ENCODE measurements at places on chromosomes 13 and 19.
A peak's percentile ranks its signal among the peaks of the same experiment; 100 is the strongest.

- no peak for DNase-seq
Measured at GRCh38 chr19:33306853-33307792, 4.8 kb upstream of the CEBPA start.

GRCh38 chr13:88345171-88345847 is 674.1 kb downstream of the SLITRK5 start:
- DNase-seq = no peak

DNA sequence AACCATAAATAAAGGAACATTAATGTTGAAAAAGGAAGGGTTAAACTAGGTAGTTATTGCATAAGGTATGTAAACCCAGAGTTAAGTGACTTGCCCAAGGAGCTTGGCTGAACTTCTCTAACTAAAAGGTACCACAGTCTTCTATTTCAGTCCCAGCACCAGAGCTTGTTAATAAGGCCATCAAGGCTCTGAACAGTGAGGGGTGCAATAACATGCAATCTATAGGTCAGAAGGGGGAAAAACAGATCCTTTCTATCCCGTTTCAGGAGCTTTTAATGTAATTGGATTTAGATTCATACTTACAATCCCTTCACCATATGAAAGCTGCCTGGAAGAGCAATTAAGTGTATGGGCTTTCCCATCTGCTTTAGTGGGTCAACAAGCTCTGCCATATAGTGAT is 441.5 kb upstream of the SPRY2 start:
- DNase-seq = no peak

GRCh38 chr13:89925107-89925506 is 1422.4 kb upstream of the MIR17HG start:
- peak; percentile 23 for DNase-seq

DNA sequence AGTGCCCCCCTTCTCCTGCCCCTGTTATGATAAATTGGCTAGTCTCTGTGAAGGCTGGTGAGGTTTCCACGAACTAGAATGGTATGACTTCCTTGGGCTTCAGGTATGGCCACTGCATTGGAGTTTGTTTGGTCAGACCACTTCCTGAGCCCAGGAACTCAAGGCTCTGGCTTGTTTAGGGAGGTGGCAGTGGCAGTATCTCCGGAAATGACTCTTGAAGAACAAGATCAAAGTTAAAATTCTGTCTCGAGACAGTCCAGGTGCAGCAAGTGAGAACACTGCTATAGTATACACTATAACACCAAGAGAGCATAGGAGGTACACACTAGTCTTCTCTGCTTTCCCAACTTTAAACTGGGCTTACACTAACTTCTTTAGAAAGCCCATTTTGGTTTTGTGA is 309.1 kb downstream of the KLF12 start:
- DNase-seq = no peak

GRCh38 chr19:45354241-45354842 is 13.8 kb downstream of the KLC3 start:
- no peak for DNase-seq

DNA sequence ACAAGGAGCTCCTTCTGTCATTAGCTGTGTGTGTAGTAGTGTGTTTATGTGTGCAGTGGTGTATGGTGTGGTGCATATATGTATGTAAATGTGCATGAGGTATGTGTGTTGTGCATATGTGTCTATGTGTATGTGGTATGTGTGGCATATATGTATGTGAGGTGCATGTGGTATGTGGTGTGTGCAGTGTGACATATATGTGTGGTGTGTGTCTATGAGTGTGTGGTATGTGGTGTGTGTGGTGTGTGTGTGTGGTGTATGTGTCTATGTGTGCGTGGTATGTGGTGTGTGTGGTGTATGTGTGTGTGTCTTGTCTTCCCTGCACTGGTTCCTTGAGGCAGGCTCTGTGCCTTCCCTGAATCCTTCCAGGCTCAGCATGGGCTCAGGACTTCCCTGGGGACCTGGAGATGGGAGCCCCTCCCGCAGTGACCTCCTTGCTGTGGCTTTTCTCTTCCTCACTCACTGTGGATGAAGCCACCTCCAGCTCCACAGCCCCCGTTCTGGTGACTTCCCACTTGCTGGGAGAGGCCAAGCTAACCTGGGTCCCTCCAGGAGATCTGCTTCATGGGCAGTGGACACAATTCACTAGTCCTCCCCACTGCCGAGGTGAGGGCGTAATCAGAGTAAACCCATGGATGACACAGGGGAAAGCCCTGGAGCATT is 64.2 kb downstream of the CCDC70 start:
- DNase-seq = no peak

GRCh38 chr13:112969692-112970338 is 801 bp downstream of the MCF2L start:
- no peak for DNase-seq

- DNase-seq = no peak
Measured at GRCh38 chr19:2809387-2810140, 10.1 kb upstream of the ZNF554 start.

- no peak for DNase-seq
Measured at GRCh38 chr19:32464279-32464678, 58.7 kb downstream of the DPY19L3 start.

DNA sequence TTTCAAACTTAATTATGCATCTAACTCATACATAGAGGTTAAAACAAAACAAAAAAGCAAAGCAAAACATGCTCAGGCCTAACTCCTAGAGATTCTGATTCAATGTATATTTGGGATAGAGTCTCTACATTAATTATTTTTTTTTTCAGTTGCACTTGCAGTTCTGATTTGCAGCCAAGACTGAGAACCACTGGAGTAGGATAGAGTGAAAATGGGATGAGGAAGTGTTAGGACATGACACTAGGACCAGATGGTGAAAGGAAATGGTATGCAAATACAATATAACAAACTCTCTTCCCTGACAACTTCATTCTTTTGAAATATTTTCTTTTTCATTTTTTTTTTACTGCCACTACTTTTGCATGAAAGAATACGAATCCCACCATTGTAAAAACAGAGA is 1.8 kb downstream of the CCDC122 start:
- DNase-seq = peak; percentile 69

DNA sequence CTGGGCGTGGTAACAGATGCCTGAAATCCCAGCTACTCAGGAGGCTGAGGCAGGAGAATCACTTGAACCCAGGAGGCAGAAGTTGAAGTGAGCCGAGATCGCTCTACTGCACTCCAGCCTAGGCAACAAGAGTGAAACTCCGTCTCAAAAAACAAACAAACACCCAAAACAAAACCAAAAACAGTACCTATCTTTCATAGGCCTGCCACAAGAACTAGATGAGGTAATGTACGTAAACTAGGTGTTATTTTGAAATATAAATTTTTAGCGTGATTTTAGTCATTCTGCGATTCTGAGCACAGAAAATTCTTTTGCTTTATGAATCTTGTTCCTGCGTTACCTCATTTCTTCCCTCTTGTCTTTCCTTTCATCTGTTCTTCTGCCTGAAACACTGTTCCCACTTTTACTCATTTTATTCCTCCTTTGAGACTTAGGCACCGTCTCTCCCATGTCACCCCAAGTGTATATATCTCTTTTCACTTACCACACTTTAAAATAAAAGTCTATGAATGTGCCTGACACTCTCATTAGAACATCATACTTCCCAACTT is 238.2 kb upstream of the HTR2A start:
- no peak for DNase-seq

- no peak for DNase-seq
Measured at GRCh38 chr13:21033212-21033840, 28.1 kb downstream of the LATS2 start.

- peak; percentile 98 for DNase-seq
Measured at GRCh38 chr19:35903550-35904179, 1.3 kb downstream of the HCST start.

DNA sequence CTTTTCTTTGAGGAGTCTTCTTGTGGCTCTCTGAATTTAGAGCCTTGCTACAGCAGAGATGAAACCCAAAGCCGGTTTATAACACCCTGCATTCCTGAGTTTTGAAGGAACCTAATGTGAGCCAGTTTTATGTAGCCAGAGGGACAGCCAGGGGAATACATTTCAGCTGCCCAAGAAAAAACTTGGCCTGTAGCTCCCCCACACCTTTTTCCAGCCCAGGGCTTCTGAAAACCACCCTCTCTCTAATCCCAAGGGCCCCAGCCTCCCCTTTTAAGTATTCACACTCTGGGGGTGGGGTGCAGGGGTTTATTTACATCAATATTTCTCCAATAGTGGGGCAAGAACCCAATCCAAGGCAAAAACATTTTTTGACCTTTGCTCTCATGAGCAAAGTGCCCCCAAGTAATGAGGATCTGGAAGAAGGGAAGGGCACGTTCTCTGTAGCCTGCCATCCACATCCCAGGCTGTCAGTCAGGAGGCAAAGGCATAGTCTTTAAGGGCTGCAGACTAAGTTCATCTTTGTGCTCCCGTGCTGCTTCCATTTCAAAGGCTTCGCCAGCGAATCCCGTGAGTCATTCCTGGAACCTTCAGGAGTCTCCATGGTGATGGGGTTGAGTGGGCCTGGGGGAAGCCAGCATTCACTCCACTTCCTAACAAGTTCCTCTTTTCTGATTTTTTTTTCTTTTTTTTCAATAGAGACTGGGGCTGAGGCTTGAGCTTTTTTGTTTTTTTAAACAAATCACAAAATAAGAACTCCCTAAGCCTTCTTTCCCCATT is 33.2 kb upstream of the MEDAG start:
- DNase-seq = peak; percentile 87

- no peak for DNase-seq
Measured at GRCh38 chr19:46785054-46785979, 3.1 kb downstream of the SLC1A5 start.

DNA sequence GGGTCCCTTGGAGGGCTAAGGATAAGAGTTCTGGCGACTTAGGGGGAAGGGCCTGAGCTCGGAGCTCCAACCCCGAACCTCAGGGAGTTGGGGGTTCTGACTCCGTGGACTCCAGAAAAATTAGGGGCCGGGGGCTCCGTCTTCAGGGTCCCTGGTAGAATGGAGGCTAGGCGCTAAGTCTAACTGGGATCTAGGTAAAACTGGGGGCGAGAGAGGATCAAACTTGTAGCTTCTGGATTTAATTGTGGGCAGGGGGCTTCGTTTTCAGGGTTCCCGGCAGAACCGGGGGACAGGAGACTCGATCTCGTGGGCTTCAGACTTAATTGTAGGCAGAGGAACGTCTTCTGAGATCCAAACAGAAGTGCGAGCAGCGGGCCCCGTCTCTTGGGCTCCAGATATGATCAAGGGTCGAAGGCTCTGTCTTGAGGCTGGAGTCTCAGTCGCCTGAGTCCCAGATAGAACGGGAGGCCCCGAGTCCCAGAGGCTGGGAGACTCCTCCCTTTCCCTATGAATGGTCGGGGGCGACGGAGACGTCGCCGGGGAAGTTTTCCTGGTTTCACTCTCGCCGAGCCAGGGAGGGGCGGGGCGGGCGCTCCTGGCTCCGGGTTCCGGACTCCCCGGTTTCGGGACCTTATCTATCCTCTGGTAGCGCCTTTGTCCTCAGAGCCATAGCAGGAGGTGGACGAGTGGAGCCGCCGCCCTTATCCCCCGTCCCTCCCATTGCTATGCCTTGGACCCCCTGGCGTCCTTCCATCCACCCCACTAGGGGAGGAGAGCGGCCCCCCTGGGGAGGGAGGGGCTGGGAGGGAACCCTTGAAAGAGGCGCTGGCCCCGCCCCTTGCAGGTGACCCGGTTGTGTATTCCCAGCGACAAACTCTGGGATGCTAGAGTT is 1.3 kb downstream of the NECTIN2 start:
- DNase-seq = peak; percentile 27

DNA sequence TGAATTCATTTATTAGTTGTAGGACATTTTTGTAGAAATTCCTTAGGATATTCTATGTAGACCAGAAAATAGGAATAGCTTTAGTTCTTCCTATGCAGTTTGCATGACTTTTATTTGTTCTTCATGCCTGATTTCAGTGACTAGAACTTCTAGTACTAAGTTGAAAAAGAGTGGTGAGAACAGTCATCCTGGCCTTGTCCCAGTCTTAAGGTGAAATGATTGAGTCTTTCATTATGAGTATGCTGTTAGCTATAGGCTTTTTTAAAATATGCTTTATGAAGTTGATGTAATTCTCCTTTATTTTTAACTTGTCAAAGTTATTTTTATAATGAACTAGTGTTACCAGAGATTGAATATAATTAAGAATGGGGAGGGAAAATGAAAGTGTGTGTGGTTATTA is 690.1 kb upstream of the KLHL1 start:
- DNase-seq = no peak

- DNase-seq = no peak
Measured at GRCh38 chr19:19276386-19276785, 3.3 kb upstream of the TM6SF2 start.

- peak; percentile 46 for DNase-seq
Measured at GRCh38 chr19:38650911-38651584, 3.6 kb downstream of the ACTN4 start.

GRCh38 chr19:51467864-51468544 is 9.8 kb upstream of the SIGLEC8 start:
- peak; percentile 33 for DNase-seq

DNA sequence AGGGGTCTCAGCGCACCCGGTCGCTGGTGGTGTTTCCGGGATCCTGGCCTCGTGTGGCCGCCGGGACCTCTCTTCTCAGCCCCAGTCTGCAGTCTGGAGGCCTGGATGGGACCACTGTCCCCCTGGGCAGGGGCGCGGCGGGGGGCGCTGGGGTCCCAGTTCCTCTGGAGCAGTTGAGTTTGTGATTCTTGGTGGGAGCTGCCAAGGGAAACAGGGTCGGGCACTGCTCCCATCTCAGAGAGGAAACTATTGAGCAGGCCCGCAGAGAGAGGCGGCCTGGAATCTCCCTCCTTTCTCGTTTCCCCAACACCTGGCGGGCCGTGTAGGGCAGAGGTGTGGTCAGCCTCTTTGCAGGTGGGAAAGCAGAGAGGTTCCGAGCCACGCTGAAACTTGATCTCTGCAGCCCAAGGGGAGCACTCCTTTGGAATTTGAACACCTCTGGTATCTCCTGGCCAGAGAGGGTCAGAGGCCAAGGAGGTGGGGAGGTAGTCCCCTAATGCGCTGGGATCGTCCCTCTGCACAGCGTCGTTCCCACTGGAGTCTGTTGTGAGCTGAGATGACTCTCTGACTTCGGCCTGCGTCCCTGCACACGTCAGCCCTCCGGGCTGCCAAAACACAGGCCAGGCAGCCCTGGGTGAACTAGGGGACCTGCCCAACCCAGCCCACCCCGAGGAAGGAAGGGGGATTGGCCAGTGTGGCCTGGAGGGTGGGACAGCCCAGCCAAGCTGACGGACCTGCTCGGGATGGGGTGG is 741 bp downstream of the PLEKHF1 start:
- DNase-seq = no peak

- no peak for DNase-seq
Measured at GRCh38 chr13:28984825-28985224, 164.7 kb downstream of the MTUS2 start.

DNA sequence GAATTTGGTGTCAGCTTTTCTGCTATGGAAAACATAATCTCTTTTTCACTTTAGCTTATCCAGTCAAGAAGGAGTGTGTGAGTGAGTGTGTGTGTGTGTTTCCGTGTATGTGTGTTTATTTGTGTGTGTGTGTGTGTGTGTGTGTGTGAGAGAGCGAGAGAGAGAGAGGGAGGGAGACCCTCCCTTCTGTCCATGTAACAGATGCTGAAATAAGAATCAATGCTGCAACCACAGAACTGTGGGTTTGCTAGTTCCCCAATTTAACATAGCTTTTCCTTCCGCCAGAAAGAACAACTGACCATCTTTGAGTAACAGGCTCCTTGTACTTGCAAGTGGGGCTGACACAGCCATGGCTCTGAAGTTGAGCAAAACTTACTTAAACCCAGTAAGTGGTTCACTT is 5.2 kb downstream of the LCP1 start:
- DNase-seq = peak; percentile 93
